Stimulated activated naive CD8-positive, alpha-beta T cell treated with anti-CD3 and anti-CD28 coated beads, Interleukin-15, Interleukin-2, amounts not matched to agents 100 U/mL and 50 U/mL, for 24 hours (primary cell): ENCODE measurements at places on chromosomes 11 and 22.

- no peak for DNase-seq
Observed at GRCh38 chr11:58863697-58864096, 19.2 kb upstream of the GLYATL2 start.

- DNase-seq, result peak; percentile 34
Observed at GRCh38 chr11:116931206-116931953, 94.0 kb upstream of the APOA1 start.

DNA sequence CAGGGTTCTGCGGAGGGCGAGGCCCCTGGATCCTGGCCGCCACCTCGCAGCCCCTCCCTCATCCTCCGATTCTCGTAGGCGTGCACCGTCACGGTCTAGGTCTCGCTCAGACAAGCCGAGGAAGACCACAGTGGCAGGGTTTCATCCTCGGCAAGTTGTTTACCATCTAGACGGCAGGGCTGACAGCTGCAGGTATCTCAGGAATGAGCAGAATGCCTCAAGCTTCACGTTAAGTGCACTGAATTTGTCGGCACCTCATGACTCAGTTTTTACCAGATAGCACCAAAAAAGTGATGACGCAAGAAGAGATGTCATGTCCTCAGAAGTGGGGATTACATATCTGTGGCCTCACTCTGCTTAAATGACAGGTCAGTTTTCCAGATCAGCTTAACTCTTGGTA is 35.1 kb downstream of the WT1 start:
- DNase-seq, result no peak

GRCh38 chr22:24055283-24055682 is 44.2 kb downstream of the CABIN1 start:
- no peak for DNase-seq

DNA sequence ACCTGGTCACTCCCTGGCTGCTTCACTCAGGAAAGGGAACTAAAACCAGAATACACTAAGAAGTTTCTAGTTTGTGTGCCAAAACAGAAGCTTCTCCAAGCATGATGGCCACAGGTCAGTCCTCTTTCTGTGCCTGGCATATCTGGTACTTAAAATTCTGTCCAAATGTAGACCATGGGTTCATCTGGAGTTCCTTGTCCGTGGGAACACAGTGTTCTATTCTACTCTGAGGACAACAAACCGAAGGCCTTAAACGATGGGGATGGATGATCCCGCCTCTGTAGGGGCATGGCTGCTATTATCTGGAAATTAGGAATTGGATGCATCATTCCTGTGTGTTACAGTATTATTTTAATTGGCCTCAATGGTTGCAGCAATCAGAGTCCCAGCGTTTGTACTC is 6.1 kb upstream of the DLAT start:
- no peak for DNase-seq

- DNase-seq, result no peak
Observed at GRCh38 chr11:87228820-87229219, 191.1 kb downstream of the TMEM135 start.

- peak; percentile 47 for DNase-seq
Observed at GRCh38 chr11:108592591-108593213, 866 bp downstream of the EXPH5 start.

DNA sequence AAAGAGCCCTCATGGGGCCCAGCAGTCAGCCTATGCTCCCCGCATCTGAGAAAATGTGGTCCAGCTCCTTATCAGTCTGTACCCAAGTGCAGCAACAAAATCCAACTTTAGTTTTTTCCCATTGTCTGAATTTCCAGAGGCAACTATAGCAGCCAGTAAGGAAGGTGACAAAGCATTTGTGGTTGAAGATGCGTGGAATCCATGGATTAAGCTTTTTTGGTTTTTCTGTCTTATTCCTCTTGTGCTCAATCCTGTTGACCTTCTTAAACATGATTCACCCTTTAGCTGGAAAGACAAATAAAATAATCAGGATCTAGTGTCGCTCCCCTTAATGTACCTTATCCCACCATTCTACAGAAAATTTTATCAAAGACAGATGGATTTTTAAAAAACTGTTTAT is 14.3 kb downstream of the GDPD4 start:
- DNase-seq, result no peak

DNA sequence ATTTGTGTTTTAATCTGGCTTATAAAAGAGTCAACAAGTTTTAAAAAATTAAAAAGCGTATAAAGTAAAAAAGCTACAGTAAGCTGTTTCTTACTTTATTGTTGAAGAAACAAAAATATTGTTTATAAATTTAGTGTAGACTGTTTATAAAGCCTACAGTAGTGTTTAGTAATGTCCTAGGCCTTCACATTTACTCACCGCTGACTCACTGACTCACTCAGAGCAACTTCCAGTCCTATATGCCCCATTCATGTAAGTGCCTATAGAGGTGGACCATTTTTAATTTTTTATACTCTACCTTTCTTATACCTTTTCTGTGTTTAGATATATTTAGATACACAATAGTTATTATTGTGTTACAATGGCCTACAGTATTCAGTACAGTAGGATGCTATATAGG is 12.2 kb downstream of the MPPED2 start:
- DNase-seq, result no peak

GRCh38 chr22:47444746-47445065 is 682.3 kb downstream of the TBC1D22A start:
- DNase-seq, result no peak
